ENCODE measurements at places on chromosomes 16 and 17. TPM values are rescaled to one million over a fixed set of nuclear protein-coding genes. Genes with fewer than 3 reads are reported as not detected.

CCL4 gene
- not detected for polyA plus RNA-seq

GRCh38 chr17:57779706-57780105 lies 34.6 kb upstream of the CCDC182 start:
- H3K27me3 ChIP-seq: no peaks in the 10 kb centered on the region
- no peaks in the 10 kb centered on the region for H3K36me3 ChIP-seq
- H3K4me1 ChIP-seq: no peaks in the 10 kb centered on the region
- no peak overlapping the region for H3K4me3 ChIP-seq
- no peak overlapping the region for H3K27ac ChIP-seq
- DNase-seq: no peak

SLC38A8 gene
- not detected for polyA plus RNA-seq

GRCh38 chr16:67284699-67285646 lies 5.6 kb downstream of the PLEKHG4 start:
- H3K36me3 ChIP-seq: peaks cover 15% of the 10 kb centered on the region
- DNase-seq: peak; percentile 26
- no peak overlapping the region for H3K27ac ChIP-seq

- H3K27me3 ChIP-seq: no peaks in the 10 kb centered on the region
- H3K27ac ChIP-seq: peak overlapping the region; percentile 17
- no peaks in the 10 kb centered on the region for H3K36me3 ChIP-seq
- H3K4me1 ChIP-seq: peaks cover 2% of the 10 kb centered on the region
- H3K4me3 ChIP-seq: no peak overlapping the region
These were observed 50.1 kb upstream of the MYH10 start for GRCh38 chr17:8680466-8681169.

TK1 gene
- polyA plus RNA-seq: 40.6 TPM

CETP gene
- polyA plus RNA-seq: not detected

- H3K4me1 ChIP-seq: peaks cover 6% of the 10 kb centered on the region
- H3K27ac ChIP-seq: no peak overlapping the region
- DNase-seq: no peak
- H3K27me3 ChIP-seq: no peaks in the 10 kb centered on the region
- H3K4me3 ChIP-seq: no peak overlapping the region
These were observed 56.8 kb downstream of the NQO1 start for GRCh38 chr16:69669577-69669976.

KRTAP4-9 gene
- polyA plus RNA-seq: not detected

GRCh38 chr16:64541621-64542020 lies 580.2 kb downstream of the CDH11 start:
- no peak overlapping the region for H3K27ac ChIP-seq
- no peak overlapping the region for H3K4me3 ChIP-seq
- H3K27me3 ChIP-seq: no peaks in the 10 kb centered on the region
- H3K36me3 ChIP-seq: no peaks in the 10 kb centered on the region
- no peaks in the 10 kb centered on the region for H3K4me1 ChIP-seq

DNA sequence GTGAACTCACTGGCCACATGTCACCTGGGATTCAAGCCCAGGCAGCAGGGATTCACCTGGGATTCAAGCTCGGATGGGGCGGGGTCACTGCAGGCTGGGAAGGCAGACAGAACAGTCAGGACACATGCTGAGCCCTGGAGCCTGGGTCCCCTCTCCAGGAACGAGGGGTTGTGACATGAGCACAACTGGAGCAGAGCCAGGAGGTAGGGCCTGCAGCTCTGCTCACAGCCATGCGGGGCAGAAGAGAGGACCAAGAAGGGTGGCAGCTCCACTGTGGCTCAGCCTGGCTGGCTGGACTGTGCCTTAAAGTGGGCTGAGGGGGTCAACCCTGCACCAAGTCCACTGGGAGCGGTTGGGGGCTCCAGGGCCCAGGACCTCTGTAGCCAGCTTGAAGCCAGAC lies 150.1 kb downstream of the RAB11FIP4 start:
- H3K36me3 ChIP-seq: no peaks in the 10 kb centered on the region
- no peak for DNase-seq
- H3K4me3 ChIP-seq: no peak overlapping the region

DNA sequence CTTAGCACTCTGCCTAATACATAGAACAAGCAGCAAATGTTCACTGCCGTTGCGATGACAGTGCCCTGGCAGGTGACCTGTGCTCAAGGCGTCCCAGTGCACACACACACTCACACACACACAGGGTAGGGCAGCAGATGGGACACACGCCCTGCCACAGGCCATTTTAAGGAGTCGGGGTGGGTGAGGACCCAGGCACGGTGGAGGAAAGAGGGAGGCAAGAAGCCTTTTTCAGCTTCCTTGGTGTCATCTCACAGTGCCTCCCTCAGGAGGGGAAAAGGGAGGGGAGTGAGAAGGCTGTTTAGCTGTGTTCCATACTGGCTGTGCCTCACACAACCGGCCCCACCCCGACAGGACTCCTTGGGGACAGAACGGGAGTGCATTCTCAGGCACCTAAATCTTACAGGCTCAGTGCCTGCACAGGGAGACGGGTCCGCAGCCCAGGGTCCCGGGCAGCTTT lies 1.5 kb downstream of the PITPNM3 start:
- no peaks in the 10 kb centered on the region for H3K36me3 ChIP-seq
- H3K27me3 ChIP-seq: peaks cover 37% of the 10 kb centered on the region
- H3K27ac ChIP-seq: no peak overlapping the region

DRC3 gene
- polyA plus RNA-seq: 0.37 TPM

SSTR5 gene
- not detected for polyA plus RNA-seq
